NCI-H524 treated with DMSO at 0.1 percent for 48 hours (cell line): ENCODE measurements at places on chromosomes 7 and 10.

DNA sequence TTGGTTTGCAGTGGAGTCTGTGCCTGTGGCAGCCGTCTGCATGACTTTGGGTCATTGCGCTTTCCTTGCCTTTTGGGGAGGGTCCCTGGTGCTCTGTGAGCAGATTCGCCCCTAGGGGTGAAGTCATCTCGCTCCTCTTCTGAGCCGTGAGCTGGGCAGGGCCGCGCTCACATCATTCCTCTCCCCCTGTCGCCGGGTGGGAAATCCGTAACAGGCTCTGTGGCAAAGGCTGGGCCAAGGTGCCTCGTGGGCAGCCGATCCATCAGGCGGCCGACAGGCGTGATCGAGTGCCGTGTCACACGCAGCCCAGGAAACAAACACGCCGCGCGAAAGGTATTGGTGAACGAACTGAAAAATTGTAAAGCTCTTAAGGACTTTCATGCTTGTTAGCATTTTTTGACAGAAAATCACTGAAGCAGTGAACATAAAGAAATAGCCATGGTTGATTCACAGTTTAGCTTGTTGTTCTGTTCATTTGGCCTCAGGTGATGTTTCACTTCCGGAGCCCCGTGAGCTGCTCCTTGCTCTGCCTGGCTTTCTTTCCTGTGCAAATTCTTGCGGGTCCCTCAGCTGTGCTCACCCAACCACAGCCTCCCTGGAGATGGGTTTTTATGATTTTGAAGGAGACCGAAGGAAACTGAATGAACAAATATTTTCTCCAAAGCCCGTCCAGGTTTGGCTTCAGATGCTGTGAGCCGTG is 122.1 kb downstream of the NKX6-2 start:
- DNase-seq: no peak

DNA sequence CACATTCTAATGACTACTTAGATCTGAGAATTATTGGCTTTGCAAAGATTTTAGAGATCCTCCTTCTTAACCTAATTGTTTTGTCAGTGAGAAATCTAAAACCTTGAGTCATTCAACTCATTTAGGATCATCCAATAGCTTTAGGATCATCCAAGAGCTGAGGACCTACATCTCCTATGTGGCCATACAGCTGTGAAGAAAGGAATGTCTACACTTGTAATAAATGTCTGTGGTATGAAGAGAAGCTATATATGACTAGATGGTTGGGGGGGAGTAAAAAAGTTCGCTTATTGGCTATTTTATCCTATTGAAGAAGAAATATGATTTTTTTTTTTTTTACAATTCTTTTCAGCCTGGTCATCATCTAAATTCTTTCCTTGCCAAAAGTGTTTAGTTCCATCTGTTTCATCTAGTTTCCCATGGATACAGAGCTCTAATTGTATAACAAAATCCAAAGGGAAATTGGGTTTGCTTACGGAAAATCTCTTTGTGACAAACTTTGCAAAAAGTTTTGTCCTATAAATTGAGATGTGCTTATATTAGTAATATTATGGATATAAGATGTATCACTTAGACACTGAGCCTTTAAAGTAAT is 196.7 kb downstream of the PRKG1 start:
- DNase-seq: no peak

- DNase-seq: no peak
These were observed 49.4 kb downstream of the VCL start for GRCh38 chr10:74047304-74047703.

DNA sequence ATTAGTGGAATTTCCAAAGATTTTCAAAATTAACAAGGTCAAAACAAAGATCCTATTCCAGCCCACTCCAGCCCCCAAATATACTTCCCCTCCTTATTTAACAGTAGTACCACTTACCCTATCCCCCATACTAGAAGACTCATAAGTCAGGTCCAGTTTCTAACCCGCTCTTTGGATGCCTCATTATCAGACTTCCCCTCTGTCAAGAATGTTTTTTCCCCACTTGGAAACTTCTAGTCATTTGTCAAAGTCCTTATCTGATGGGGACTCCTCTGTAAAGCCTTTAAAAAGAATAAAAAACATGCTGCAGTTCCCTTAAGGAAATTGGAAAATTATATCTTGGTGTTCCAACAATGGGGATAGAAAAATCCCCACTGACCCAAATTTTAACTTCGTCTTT is 70.1 kb downstream of the IMMP2L start:
- no peak for DNase-seq

GRCh38 chr7:139355320-139355719 is 4.4 kb upstream of the LUC7L2 start:
- no peak for DNase-seq

DNA sequence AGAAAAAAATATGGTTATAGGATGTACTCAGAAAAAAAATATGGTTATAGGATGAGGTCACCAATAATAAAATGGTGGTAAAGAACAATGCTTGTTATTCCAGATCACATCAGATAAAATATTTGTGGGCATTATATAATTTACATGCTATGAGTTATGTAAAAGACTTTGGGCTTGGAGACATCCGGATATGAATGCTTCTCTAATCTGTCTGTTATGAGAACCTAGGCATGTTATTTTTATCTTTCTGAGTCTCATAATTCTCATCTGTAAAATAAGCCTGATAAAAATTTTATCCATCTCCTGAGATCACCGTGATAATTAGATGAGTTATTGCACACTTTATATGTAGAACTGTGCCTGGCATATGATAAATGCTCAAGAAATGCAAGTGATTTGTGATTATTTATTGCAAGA is 37.8 kb downstream of the DKK1 start:
- DNase-seq: no peak

DNA sequence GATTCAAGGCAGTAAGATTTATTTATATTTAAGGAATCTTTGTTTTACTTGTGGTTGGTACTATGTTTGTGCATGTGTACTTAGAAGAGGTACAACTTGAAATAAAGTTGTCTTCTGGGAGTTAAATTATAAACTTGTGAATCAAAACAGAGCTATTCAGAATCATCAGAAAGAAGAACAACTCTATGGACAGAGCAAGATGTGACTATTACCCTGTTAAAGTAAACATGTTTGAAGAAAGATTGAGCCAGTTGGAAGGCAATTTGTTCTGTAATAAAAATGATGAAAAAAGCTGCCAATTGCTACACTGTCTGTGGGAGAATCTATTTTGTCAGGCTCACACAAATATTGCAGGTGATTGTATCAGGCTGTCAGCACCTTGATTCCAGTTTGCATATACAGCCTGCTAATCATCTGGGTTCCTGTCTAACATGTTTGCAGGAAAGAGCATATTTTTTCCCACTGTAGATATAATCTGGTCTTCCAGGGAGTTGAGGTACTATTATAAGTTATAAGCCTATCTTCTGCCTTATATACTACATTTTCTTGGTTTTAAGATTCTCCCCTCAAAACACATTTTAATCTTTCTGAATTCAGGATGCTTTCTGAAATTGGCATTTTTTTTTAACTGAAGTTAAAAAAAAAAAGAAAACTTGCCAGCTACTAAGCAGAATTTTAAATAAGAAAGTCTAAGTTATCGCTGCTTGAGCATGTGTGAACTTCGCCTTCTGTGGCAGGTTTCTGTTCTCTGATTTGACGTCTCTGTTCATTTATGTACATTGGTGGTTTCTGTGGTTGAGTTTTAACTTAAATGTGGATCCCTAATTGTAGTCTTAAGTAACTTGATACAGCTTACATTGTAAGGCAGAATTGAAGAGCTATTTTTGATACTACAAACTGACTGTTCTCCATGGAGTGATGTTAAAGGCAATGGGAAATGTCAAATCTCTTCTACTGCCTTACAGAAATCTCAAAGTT is 46.0 kb downstream of the ZNRF2 start:
- DNase-seq: no peak

DNA sequence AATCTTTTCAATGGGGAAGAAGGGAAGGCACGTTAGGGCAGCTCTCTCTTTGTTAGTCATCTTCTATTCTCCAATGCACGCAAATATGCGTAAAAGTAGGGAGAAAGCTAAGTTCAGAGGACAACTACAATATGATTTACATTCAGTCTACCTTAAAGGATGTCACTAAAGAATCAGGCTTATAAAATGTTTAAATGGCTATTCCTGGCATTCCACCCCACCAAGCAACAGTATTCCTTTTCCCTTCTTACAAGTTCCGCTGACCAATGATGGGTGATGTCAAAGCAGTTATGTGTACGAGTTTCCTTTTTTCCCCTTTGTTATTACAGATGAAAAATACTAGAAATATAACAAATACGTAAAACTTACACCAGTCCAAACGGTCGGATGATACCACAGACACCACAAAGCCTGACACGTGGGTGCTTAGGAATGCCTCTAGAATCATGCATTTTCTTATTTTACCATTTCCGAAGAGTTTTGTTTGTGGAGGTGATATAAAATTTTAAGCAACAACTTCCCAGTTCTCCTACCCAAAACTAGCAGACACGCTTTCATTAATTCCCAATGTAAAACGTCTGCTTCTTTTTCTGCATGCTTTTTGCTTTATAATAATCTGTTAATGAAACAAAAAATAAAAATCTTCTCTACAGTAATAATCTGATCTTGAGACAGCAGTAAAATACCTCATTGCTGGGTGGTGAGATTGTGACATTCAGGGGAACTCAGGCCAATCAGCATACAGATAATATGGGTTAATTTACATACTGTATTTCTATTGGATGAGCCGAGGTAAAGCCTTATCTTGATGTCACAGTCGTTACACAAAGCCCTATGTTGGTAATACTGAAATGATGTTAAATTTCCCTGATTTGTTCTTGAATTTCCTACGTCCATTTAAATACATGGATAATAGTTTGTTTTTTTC is 708 bp upstream of the GPR85 start:
- peak; percentile 76 for DNase-seq

DNA sequence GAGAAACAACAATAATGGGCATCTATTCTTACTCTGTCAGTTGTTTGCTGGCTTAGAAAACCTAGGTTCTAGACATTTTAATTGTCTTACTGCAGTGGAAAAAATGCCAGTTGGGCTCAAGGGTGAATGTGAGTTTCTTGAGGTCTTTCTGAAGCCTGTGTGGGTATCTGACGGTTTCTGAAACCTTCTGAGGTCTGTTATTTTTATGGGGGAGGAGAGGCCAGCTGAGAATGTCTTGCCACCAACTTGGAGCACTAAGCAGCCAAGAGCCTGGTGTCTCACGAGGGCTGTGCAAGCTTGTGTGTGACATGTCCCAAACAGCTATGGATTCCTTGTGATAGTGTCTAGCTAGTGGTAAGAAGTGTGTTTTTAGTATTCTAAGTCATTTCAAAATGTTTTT is 24.2 kb upstream of the DDC start:
- no peak for DNase-seq

GRCh38 chr10:30987463-30987862 is 44.2 kb downstream of the ZNF438 start:
- DNase-seq: no peak

DNA sequence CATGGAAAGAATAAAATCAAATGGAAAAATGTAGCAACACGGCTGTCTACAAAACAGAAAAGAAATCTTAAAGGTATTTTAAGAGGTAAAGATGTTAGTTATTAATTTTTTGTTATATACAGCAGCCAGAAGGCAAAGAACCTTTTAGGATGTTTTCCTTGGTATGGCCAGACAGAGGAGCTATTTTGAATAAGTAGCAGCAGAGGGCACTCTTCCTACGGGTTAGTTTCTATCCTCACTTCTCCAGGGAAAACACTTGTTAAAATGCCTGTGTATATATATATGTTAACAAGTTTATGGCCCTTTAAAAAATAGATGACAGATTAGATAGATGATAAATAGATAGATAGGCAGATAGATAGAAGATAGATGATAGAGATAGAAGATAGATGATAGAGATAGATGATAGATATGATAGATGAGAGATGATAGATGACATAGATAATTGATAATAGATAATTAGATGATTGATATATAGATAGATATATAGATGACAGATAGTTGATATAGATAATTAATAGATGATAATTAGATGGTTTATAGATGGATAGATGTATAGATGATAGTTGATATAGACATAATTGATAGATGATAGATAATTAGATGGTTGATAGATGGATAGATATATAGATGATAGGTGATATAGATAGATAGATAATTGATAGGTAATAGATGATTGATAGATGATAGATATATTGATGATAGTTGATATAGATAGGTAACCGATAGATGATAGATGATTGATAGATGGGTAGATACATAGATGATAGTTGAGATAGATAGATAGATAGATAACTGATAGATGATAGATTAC is 57.8 kb upstream of the WIPF3 start:
- DNase-seq: no peak

GRCh38 chr7:45721686-45722598 is 147.8 kb downstream of the ADCY1 start:
- DNase-seq: no peak

DNA sequence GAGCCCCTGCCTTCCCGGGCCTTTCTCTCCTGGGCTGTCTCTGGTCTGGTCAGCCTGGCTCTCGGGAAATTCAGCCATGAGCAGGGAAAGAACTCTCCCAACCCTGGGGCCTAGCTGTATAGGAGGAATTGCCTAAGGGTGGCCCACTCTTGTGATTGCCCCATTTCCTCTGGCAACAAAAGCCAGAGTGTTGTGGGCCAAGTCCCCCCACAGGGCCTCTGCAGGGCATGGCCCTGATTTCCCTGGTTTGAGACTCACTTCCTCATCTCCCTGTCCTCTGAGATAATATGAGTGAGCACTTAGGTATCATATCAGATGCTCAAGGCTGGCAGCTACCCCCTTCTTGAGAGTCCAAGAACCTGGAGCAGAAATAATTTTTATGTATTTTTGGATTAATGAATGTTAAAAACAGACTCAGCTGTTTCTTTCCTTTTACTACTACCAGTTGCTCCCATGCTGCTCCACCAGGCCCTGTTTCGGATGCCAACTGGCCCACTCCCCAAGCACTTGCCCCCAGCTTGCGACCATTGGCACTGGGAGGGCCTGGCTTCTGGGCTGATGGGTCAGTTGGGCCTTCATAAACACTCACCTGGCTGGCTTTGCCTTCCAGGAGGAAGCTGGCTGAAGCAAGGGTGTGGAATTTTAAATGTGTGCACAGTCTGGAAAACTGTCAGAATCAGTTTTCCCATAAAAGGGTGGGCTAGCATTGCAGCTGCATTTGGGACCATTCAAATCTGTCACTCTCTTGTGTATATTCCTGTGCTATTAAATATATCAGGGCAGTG is 11.4 kb downstream of the IRF5 start:
- DNase-seq: no peak

GRCh38 chr7:55244006-55244745 is 121.0 kb upstream of the LANCL2 start:
- DNase-seq: no peak

DNA sequence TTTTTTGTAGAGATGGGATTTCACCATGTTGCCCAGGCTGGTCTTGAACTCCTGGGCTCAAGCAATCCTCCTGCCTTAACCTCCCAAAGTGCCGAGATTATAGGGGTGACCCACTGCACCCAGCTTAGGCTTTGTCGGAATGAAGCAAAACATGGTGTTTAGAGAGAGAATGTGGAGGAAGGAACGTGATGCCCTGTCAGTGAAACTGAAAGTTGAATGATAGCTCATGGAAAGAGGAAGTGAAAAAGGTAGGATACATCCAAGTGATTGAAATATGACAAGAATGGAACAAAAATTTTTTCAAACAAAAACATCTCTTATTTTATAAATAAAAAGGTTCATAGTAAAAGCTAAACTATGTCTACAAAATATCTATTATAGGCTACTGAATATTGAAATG is 5.9 kb downstream of the AKAP9 start:
- DNase-seq: no peak
